ENCODE measurements at places on chromosomes 7 and 10.

GRCh38 chr7:123624527-123625183, 23.0 kb downstream of the ASB15 start:
- no peak for DNase-seq

DNA sequence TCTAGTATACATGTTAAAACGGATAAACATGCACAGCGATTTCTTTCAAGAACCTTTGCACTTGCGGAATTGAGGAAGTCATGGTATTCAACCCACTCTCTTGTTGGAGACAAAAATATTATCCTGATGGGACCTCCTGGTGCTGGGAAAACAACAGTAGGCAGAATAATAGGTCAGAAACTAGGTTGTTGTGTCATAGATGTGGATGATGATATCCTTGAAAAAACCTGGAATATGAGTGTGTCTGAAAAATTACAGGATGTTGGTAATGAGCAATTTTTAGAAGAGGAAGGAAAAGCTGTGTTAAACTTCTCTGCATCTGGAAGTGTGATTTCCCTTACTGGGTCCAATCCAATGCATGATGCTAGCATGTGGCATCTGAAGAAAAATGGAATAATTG, 6.9 kb downstream of the THNSL1 start:
- no peak for DNase-seq

GRCh38 chr7:6284461-6285360, 12.3 kb upstream of the CYTH3 start:
- DNase-seq = no peak

GRCh38 chr10:84407388-84408049, 79.1 kb downstream of the CCSER2 start:
- no peak for DNase-seq

DNA sequence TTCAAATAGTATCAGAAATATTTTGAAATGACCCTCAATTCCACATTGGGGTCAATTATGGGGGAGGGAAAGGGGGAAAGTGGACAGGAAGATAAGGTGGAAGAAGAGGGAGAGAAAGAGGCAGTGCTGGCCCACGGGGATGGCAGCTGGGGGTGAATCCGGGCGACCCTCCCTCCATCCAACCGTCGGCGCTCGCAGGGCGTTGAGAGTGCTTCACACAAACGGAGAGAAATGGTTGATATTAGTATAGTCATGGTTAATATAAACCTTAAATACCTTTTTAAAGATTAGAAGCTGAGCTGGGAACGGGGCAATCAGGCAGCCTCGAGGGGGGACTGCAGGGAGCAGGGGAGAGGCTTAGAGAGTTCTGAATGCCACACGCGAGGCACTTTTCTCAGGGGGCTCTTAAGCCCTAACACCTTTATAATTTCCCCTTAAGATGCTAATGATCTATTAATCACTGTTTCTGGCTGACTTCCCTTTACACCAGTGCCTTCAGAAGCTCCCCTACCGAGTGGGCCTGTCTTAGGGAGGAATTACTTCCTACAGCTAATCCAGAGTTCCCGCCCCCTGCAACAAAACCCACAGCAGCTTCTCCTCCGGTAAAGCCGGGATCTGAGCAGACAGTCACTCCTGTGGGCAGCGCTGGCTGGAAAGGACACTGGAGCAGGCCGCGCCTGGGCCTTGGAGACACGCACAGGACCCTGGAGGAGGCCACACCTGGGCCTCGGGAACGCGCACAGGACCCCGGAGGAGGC, 39.5 kb downstream of the PRKAG2 start:
- no peak for DNase-seq

GRCh38 chr10:124674768-124675222, 69.4 kb downstream of the FAM53B start:
- no peak for DNase-seq

GRCh38 chr10:98276311-98276710, 8.3 kb upstream of the LOXL4 start:
- no peak for DNase-seq

- no peak for DNase-seq
These were observed 919.2 kb downstream of the LRMDA start for GRCh38 chr10:76350583-76350982.

- no peak for DNase-seq
These were observed 117.7 kb upstream of the GJD4 start for GRCh38 chr10:35487336-35488034.

DNA sequence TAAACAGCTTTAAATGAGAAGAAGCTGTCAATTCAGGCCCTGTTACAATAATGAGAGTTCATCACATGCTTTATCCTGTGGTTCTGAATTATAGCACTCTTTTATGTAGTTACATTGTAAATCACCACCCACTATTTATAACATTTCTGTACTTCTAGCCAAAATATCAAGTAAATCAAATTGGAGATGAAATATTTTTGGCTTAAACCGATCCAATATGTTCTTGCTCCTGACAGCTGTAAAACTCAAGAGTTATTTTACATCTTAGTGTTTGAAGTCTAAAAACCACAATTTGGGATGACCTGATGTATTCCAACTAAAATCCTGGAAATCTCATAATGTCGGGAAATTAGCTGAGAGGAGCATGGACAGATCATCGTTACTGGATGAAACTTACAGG, 371.2 kb upstream of the LRRN3 start:
- no peak for DNase-seq

GRCh38 chr10:69873135-69873639, 71.5 kb downstream of the COL13A1 start:
- no peak for DNase-seq

GRCh38 chr7:127404286-127405072, 12.0 kb upstream of the ZNF800 start:
- DNase-seq = no peak

GRCh38 chr7:56578612-56579011, 462.4 kb upstream of the NUPR2 start:
- DNase-seq = no peak

- DNase-seq = no peak
These were observed 172.0 kb downstream of the ZEB1 start for GRCh38 chr10:31490858-31491504.

GRCh38 chr10:69508738-69509340, 57.6 kb downstream of the TSPAN15 start:
- no peak for DNase-seq

- no peak for DNase-seq
These were observed 25.1 kb downstream of the CUL1 start for GRCh38 chr7:148723846-148724245.

DNA sequence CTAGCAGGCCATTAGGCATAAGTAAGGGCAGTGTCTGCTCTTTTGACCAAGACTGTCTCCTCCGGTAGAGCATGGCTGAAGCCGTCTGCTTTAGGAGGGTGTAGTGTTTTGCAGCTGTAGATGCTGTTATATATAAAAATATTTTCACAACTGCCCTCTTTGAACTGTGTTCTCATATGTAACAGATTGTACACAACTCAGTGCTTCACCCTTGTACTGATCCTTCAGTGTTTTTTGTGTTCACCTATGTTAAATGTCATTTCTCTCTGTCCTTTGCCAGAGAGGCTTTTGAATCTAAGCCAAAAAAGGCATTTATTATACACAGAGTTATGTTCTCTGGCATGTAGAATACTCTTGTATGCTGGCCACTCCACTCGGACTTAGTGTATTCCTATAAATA, 135.5 kb downstream of the BICC1 start:
- no peak for DNase-seq

DNA sequence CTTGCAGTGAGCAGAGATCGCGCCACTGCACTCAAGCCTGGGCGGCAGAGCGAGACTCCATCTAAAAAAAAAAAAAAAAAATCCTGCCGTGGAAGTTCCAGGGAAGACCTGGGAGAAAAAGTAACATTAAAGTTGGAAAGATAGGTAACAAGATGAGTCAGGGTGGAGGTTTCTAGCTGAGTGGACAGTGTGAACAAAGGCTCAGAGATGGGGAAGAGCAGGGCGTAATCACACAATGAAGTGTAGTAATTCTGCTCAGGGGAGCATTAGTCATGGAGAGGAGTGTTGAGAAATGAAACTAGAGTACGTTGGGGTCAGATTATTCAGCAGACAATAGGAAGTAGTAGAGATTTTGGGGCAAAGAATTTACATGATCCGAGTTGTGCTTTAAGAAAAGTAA, 21.6 kb upstream of the WASL start:
- DNase-seq = no peak

DNA sequence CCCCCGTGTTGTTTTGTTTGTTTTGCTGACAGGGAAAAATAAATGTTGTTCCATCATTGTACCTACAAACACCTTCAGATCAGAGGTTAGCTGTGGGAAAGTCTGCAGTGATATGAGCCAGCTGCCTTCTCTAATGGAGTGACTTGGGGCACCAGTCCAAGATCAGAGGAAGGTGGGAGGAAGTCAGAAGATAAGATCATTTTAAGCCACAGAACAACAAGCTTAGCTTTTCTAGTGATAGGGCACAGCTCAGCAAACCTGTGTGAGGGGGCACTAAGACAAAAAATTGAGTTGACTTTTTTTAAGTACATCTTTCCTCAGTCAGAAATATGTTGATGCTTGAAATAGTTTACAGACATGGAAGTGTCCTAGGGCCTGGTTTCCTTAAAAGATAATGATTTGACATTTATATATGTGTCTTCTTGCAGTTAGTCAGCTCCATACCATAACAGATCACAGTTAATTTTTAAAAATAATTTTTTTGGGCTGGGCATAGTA, 240.3 kb upstream of the KAT6B start:
- DNase-seq = no peak

DNA sequence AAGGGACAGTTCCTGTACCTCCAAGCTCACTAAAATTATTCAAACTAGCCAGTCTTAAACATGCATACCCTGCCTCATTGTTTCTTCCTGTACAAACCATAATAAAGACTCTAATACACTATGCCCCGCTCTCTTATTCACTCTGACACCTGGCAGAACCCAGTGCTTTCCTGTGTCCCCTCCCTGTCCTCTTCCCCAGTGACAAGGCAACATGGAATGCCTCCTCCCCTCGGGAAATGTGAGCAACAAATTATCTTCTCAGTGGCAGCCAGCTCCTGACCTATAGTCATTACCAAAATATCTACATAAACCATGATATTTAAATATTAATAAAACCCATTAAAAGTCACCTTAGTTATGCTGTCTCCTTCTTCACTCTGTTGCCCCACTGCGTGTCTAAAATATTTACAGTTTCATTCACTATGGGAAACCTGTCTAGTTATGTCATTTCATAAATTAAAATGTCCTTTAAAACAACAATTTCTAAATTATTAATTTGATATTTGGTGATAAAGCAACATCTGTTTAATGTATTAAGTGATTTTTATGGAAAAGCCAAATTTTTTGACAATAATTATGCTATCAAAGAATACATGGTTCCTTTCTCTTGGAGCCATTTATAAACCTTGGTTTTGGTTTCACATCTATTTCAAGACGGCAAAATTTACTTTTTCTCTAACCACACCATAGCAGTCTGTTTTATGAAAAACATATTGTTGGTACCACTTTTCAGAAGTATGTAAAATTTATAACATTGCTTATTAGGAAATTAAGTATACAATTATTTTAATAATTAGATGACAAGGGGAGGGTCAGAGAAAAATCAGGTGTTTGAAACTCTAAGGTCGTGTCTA, 1355.2 kb downstream of the XPNPEP1 start:
- no peak for DNase-seq

DNA sequence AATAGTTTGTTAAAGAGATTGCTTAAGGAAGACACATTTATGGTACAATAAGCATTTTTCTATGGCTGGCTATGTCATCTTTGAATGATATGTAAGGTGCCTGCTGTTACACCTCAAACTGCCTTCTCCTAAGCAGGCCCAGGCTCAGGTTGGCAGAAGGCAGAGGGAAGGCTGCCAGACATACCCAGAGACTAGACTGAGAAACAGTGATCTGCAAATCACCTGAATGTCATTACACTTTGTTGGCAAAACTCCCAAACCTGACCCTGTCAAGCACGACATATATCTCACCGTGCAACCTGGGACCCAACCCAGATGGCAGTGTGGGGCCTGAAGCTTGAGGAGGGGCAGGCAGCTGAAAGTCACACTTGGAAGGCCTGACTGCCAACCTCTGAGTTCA, 136.6 kb upstream of the TARP start:
- DNase-seq = no peak

DNA sequence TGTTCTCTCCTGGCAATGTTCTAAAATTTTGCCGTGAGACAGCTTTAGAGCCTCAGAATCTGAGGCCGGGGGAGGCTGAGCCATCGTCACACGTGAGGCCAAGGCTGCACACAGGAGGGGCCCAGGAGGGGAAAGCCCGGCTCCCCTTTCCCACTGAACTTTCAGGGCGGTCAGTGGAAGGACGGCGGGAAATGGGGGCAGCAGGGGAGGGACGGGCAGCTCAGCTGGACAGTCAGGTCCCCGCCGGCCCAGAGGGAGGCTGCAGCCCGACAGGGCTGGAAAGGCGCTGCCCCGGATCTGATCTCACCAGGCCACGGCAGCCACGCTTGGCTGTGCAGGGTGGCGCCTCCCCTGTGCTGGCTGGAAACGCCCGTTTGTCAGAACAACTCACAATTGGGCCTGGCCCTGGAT, 43.3 kb upstream of the ADGRA1 start:
- no peak for DNase-seq

GRCh38 chr10:108241166-108241565, 1076.7 kb upstream of the SORCS1 start:
- no peak for DNase-seq

- DNase-seq = no peak
These were observed 94.0 kb upstream of the TARP start for GRCh38 chr7:38367301-38367890.

DNA sequence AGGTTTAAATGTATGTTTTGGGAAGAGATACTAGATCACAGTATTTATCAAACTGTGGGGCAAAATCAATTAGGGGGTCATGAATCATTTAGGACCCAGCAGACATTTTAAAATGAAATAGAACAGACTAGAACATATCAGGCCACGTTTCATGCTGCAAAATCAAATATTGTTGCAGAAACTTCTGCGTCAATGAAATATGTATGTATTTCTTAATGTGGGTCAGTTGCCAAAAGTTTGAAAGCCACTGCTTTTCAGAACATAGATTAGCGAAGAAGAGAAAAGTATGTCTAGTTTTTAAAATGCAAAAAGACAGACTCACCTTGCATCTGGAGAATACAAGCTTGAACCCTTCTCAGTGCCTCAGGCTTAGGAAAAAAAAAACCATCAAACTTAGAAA, 102.7 kb upstream of the BMPER start:
- no peak for DNase-seq

GRCh38 chr10:52769966-52770365, 2.6 kb downstream of the MBL2 start:
- DNase-seq = no peak

GRCh38 chr7:42217053-42217452, 20.0 kb downstream of the GLI3 start:
- no peak for DNase-seq

GRCh38 chr7:2084331-2084730, 148.4 kb downstream of the MAD1L1 start:
- no peak for DNase-seq
